IMR-90 (cell line): ENCODE measurements at places on chromosomes 12 and 14. TPM values are rescaled to one million over a fixed set of nuclear protein-coding genes. Genes with fewer than 3 reads are reported as not detected.

The TTC9 gene
- not detected in 2 replicates for total RNA-seq

DNA sequence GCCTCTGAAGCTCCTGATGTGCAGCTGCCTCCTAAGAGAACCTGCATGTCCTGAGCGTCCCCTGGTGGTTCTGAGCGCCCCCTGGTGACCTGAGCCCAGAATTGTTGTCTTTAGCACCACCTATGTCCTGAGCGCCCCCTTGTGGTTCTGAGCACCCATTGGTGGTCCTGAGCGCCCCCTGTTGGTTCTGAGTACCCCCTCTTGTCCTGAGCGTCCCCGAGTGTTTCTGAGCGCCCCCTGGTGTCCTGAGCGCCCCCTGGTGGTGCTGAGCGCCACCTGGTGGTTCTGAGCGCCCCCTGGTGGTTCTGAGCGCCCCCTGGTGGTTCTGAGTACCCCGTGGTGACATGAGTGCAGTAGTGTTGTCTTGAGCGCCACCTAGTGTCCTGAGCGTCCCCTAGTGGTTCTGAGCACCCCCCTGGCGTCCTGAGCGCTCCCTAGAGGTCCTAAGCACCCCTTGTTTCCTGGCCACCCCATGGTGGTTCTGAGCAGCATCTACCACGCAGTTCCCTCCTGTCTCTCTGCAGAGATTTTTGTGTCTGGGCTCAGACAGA is 782.5 kb downstream of the TMEM121 start:
- DNase-seq = no peak

The USP44 gene
- 33.5 and 40.3 TPM in 2 replicates for total RNA-seq

DNA sequence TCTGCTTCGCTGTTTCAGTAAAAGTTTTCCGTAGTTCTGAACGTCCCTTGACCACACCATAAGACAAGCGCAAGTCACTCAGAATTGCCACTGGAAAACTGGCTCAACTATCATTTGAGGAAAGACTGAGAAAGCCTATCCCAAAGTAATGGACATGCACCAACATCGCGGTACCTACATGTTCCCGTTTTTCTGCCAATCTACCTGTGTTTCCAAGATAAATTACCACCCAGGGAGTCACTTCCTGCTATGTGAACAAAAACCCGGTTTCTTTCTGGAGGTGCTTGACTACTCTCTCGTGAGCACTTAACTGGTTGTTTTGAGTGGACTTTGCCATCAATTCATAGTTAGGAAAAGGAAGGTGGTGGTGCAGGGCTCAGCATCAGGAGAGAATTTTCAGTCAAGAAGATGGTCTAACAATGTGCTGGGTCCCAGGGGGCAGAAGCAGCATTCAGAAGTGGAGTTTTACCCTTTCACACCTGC is 1.4 kb downstream of the EGLN3 start:
- DNase-seq = no peak

The PPP2R3C gene
- total RNA-seq = 17.0 and 31.1 TPM in 2 replicates

DNA sequence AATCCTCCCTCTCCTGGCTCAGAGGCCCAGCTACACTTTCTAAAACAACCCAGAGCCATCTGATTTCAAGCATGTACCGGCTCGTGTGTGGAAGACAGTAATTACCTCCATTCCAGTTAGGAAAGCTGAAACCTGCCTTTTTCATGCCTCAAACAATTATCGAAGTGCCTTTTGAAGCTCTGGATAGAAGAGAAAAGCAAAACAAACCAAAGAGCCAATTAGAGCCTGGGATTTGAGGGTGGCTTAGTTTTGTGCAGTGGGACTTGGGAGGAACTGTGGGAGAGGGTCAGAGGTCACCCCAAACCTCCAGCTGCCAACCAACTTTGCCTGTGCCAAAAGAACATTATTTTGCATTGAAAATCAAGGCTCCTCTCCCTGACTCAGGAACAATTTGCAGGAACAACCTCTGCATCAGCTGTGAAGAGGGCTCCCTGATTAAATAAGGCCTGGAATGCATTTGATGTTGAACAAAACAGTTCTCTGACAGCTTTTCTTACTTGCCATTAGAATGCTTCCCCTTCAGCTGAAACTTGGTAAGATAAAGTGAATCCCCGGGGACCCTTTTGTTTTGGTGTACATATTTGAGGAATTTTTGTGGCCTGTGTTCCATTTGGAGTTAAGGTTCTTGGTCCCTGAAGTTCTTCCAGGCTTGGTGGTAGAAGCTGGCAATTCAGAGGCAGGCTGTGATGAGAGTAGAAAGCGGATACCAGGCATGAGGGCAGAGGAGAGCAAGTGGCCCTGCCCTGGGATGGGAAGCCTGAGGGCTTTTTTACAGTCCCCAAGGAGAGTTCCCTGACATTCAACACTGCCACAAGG is 270.1 kb downstream of the ZFP36L1 start:
- DNase-seq = no peak

- no peak for DNase-seq
Observed at GRCh38 chr12:88083634-88084033, 54.4 kb upstream of the C12orf50 start.

DNA sequence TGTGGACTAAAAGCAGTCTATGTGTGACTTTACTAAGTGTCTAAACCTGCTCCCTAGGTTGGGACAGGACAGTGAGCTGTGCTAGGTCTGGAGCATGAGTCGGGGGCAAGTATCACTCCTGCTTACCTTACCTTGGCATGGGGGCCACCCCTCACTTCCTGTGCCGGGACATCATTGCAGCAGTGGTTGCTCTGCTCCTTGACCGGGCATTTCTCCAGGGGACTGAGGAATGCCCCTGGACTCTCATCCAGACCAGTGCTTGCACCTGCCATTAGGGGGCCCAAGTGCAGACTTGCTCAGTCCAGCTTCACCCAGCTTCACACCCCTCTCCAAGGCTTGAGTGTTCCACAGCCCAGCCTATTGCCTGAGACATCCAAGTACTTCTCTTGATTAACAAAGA is 84.7 kb upstream of the NELL2 start:
- DNase-seq = no peak

GRCh38 chr14:76267322-76268046 is 108.5 kb upstream of the ESRRB start:
- DNase-seq = peak; percentile 21

The SCN8A gene
- total RNA-seq = 14.7 and 19.7 TPM in 2 replicates
